ENCODE measurements at places on chromosomes 3 and 15.

GRCh38 chr3:71180524-71180923, 403.0 kb downstream of the FOXP1 start:
- no peak for DNase-seq

DNA sequence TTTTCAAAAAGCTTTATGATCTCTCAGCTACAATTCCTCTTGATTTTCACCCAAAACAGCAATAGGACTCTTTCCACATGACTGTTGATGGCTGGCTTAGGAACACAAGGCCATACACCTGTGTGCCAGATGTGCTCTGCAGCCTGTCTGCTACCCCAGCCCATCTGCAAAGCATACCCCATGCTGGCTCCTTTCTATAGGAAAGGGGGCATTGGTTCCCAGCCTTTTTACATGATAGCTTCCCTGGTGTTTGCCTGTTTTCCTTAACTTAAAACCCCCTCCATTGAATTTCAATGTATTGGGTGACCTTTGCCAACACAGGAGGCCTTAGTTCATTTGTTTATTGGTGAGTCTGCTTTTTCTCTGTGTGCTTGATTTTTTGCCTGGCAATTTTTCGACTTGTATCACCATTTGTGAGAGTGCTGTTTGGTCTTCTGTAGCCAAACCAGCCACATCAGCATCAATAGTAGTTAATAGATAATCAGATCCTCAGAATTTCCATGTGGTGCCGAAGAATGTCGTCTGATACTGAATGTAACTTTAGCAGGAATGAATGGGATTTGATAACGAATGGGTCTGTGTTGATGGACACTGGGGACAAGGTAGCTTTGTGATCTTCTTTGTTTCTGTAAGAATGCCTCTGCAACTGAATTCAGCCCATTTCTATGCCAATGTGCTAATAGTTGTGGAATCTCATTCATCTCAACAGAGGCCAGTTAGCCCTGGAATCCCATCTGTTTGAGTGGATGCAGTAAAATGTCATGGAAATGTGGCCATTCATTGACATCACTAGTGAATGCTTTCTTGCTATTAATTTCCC, 272.2 kb upstream of the RARB start:
- DNase-seq, result no peak

- DNase-seq, result no peak
Observed at GRCh38 chr3:62566022-62566557, 192.7 kb upstream of the FEZF2 start.

DNA sequence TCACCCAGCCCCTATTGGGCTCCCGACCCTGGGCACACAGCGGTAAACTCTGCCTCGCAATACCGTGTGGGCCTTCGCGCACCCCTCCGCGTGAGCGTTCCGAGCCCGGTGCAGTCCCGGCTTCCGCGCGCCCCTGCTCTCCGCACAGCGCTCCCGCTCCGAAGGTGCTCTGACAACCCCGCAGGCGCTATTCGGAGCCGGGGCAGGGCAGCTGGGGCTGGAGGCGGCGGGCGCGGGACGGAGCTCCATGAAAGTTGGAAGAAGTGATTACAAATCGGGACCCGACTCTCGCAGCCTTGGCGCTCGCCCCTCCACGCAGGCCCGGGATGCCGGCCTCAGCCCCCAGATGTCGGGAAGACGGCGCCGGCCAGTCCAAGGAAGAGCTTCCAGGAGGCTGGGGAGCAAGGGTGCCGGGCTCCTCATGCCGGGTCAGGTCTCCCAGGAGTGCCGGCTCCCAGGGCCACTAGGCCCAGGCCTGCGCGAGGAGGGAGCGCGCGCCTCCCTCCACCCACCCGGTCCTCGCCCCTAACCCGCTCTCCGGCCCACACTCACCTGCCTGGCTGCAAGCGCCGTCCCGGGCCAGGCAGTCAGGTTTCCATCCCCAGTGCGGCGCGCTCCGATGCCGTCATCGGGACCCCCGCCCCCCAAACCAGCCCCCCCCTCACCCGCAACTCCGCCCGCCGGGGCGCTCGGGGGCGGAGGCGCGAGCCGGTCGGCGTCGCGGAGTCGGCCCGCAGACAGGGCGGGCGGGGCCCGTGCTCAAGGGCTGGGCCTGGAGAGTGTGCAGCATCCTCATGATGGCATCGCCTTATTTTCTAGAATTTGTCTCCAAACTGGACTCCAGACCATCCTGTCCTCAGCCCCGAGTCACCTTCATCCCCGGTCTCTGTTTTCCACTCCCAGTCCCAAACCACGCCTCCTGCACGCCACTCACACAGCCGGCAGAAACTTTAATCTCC, at the start of gene KIF7:
Gene KIF7 (minus strand): TSS at position 621 of the 959 bp plus-strand sequence. CDS start 2,537 bp downstream, outside the sequence.
- no peak for DNase-seq

GRCh38 chr3:130117933-130118332, 36.3 kb downstream of the ALG1L2 start:
- DNase-seq, result no peak

GRCh38 chr15:78201281-78202190, 32.8 kb downstream of the ACSBG1 start:
- no peak for DNase-seq

GRCh38 chr3:14565868-14566588, 25.9 kb upstream of the GRIP2 start:
- no peak for DNase-seq

- DNase-seq, result no peak
Observed at GRCh38 chr3:72105306-72105705, 320.4 kb upstream of the PROK2 start.

DNA sequence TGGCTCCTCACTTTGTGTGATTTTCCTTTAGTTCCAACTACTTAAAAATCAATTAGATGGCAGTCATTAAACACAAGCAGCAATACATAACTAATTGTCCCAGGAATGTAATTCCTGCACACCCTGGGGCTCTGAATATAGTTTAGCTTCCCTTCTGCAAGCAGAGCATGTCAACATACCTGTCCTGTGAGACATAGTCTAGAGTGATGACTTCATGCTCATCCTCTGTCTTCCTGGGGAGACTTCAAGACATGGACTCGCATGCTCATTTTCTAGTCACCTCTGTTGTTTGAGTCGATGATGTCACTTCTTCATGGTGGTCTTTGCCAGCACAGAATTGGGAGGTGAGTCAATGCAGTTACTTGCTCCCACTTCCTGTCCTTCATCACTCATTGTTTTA, 15.7 kb downstream of the C3orf52 start:
- DNase-seq, result no peak

DNA sequence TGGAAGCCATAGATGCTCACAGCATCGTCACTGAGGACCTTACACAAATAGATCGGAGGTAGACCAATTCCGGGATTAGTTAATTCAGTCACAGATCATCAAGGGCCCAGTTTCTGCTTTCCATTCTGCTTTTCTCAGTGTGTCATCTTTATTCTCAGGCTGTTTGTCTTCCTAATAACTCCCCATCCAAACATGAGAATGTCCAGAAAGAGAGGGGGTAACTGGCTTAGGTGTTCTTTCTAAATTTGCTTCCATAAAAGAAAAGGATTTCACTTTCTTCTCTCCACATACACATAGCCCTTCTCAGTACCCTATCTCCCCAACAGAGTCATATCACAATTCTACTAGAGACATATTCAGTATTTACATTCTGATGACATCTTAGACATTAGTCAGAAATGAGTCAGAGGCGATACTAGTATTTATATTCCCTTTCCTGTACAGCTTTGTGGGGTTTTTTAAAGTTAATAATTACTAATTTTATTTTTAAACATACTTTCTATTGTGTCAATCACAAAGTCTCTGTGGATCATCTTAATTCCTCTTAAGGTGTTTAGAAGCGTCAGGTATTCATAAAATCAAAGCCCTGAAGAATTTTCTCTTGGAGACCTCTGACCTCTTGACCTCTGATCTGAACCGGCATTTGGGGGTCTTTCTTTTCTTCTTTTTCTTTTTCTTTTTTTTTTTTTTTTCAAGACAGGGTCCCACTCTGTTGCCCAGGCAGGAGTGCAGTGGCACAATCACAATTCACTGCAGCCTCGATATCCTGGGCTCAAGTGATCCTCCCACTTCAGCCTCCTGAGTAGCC, 24.3 kb upstream of the IL12A start:
- DNase-seq, result no peak

DNA sequence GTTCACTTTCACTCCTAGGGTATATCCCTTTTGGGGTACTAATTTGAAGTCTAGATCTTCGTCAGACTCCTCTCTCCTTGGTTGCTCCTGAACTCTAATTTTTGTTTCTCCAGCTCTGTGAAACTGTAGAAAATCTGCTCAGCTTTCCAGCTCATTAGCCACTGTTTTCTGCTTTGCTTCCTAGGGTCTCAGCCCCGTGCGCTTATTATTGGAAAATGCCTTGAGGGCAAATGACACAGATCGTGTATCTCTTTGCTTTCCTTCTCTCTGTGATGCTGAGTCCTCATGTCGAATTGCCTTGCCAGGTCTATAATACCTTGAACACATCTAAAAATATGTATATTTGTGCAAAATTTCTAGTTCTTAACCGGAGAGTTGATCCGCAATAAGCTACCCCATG, 731.1 kb downstream of the EDEM1 start:
- no peak for DNase-seq

- no peak for DNase-seq
Observed at GRCh38 chr15:99744142-99744541, 10.9 kb upstream of the LYSMD4 start.

DNA sequence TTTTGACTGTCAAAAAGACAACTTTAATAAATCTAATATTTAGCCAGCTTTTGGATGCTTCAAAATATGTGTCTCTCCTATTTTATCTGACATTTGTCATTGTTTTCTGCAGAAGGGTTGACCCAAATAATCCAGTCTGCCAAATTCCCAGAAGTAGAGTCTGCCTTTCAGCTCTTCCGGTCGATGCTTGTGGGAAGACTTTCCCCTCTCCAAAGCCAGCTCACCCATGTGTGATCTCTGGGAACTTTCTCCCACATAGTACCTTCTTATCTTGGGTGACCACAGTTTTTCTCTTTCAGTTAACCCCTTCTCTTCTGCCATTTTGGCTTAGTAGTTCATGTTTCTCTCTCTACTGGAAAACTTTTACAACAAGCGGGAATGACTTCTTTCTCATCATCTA, 94.1 kb downstream of the ASB7 start:
- no peak for DNase-seq

DNA sequence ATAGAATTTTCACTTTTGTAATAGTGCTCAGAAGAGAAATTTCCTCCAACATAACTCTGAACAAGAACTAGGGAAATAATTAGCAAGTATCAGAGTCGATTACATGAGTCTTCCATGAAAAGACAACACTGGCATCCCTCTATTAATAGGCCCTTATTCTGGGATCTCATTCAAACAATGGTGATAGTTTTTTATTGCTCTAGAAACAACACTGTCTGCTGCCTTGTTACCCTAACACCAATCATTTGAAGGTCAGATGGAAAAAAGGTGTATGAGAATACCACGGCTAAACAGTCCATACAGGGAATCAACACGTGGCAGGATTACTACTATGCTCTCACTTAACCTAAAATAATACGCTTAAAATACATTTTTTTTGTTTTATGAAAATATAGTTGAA, 35.9 kb downstream of the GNB4 start:
- no peak for DNase-seq

GRCh38 chr3:150956376-150956775, 16.2 kb downstream of the CLRN1 start:
- no peak for DNase-seq

DNA sequence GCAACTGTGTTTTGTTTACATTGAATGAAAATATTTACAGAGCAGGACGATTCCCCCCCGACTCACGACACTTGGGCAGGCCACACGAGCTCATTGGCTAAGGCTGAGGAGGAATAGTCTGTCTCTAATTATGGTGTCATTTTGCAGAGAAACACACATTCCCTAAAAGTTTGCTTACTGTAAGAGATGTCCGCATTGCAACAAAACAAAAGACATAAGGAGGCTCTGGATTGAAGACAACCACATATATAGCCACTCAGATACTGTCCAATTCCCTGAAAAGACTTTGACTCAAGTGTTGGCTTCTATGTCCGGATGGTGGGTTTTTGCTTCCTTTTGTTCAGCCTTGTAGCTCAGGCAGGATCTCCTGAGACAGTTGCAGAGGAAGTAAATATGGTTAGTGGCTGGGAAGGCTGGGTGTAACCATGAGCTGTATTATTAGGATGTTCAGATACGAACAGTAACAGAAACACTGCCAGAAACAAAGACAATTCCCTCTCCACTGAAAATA, 170.4 kb downstream of the KLHL25 start:
- peak; percentile 35 for DNase-seq

- DNase-seq, result no peak
Observed at GRCh38 chr3:120153294-120153693, 59.0 kb upstream of the GSK3B start.

DNA sequence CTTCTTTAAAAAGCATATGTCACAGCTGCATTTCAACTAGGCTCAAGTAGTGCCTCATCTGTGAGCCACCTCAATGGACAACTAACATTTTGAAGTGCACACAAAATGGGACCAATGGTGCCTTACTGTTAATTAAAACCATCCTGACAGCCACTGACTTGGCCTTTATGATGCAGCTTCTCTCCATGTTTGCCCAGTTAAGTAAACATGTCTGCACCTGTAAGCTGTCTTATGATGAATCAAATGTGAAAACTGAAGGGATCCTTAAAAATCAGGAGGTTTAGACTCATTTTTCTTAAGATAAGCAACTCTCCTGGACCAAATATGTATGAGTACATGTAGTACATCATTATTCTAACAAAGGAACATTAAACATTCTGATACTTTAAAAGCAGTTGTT, 861.6 kb downstream of the ROBO1 start:
- no peak for DNase-seq

- DNase-seq, result no peak
Observed at GRCh38 chr15:35506272-35506870, 39.6 kb downstream of the DPH6 start.

DNA sequence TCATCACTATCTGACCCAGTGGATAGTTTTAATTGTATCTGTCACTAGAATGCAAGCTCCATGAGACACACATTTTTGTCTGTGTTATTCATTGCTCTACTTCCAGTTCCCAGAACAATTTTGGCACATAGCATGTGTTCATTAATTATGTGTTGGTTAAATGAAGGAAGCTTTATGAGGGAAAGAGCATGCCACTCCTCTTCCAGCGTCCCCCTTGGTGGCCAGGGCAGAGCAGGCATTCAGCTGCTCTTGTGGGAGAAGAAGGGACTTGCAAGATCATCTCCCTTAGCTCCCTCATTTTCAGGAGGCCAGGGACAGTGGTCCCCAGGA, 489 bp upstream of the GALNT15 start:
- DNase-seq, result no peak

DNA sequence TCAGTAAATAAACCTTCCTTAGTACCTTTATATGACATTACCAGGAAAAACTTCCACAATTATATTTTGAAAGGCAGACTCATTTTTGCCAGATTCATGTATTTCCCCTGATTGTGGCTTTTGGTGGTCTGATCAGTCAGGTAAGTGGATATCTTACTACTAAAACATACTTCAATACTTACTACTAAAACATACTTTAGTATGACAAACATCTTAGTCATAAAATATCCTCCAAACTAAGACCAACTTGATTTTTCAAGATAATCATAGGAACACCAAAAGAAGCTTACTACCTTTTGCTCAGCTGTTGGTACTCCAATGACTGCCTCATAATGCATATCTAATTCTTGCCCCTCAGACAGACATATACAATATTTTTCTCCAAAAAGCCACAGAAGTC, 9.3 kb downstream of the TJP1 start:
- no peak for DNase-seq

GRCh38 chr3:195064300-195064931, 206.5 kb downstream of the XXYLT1 start:
- DNase-seq, result no peak

Measured in CD4-positive, alpha-beta T cell treated with Interleukin-21 for 1 hour (primary cell).